ENCODE measurements at places on chromosomes 2 and 18.

GRCh38 chr2:171163261-171163660 is 2.6 kb upstream of the TLK1 start:
- no peak for DNase-seq

DNA sequence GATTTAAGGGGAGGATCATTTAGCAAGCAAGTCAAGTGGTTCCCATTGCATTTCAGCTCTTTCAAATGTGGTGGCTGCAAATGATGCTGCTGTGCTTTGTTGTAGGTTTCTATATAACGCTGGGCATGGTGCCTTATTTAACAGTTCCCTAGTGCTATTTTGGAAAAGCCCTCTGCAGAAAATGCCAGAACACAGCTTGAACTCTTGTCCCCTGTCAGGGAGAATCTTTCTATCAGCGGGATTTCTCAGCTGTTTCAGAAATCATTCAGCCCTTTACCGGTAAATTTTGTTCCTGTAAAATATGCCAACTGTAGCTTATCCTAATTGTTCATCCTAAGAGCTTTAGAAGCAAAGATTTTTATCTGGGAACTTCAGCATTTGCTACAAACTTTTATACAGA is 77.8 kb upstream of the DTNA start:
- DNase-seq, result no peak

DNA sequence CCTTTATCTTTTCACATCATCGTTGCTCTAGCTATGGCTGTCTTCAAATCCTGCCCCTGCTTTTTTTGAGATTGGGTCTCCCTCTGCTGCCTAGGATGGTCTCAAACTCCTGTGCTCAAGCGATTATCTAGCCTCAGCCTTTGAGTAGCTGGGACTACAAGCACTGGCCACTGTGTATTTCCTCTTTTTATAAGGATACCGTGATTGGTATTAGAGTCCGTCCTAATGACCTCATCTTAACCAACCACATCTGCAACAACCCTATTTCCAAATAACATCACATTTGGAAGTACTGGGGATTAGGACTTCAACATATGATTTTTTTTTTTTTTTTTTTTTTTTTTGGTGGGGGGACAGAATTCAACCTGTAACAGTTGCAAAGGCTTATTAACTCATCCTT is 9.1 kb downstream of the RESP18 start:
- DNase-seq, result no peak

DNA sequence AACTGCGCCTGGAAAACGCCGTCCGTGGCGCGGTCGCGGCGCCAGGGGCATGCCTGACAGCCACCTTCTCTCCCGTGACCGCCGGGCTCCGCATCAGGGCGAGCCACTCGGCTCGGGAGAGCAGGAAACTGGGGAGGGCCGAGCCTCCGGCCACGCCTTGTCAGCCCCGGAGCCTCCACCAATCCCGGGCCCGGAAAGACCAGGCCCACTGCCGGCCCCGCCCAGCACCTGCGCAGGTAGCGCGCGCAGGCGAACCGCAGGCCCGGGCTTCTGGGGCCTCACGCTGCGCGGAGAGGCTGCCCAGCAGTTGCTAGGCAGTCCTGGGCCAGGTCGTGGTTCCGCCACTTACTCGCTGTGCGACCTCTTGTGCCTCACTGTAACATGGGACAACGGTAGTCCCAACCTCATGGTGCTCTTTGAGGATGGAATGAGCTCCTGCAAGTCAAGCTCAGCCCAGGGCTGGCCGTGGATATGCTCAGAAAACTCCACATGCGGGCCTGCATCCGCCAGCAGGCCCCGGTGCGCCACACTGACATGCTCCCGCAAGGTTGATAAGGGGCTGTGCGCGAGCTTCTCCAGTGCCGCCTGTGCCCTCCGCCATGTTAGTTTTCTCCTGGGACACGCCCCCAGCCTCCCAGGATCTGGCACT is 97.1 kb downstream of the INHBB start:
- no peak for DNase-seq

DNA sequence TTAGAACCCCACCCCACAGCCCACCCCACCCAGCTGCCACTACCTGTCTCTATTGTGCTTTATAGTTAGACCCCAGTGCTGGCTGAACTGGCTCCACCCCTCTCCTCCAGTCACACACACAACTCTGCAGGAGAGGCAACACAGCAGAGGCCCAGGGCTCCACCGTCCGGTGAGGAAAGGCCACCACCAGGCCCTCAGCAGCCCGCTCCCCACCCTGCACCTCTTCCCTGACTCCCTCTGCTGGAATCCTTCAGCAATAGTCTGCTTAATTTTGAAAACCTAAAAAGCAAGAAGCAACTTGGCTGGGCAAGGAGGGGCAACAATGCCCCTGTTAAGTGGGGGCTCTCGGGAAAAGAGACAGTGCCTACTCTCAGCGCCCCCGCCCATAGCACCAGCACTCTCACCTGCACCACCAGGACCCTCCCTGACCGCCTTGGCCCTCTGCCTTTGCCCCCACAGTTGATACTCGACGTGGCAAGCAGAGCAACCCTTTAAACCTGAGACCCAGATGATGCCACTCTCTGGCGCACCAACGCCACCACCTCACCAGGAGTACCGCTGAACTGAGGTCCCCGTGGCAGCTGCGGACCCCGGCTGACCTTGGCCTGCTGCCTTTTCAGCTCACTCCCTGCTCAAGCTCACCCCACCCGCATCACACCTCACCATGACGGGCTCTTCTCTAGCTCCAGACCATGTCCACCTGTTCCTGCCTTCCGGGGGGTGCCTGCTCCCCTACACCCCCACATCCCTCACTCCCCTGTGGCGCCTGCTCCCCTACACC is 45.7 kb downstream of the NDUFA10 start:
- no peak for DNase-seq

- DNase-seq, result no peak
Measured at GRCh38 chr2:240570531-240571313, 2.4 kb downstream of the RNPEPL1 start.

DNA sequence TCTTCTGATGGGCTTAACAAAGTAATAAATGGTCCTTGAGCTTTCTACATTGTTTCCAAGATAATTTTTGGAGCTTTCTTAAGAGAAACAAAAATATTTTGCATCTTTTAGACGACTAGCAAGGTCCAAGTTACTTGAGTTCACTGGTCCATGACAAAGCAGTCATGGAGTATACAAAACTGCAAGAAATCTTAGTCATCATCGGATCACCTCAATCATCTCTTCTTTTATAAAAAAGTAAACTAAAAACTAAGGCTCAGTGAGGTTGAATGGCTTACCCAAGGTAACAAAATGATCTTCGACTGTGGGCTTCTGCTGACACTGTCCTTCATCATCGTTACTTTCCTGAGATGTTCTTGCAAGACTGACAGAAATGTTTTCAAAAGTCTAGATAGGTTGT is 11.9 kb downstream of the FIGN start:
- DNase-seq, result no peak

- no peak for DNase-seq
Measured at GRCh38 chr2:137992039-137992646, 27.9 kb downstream of the HNMT start.

DNA sequence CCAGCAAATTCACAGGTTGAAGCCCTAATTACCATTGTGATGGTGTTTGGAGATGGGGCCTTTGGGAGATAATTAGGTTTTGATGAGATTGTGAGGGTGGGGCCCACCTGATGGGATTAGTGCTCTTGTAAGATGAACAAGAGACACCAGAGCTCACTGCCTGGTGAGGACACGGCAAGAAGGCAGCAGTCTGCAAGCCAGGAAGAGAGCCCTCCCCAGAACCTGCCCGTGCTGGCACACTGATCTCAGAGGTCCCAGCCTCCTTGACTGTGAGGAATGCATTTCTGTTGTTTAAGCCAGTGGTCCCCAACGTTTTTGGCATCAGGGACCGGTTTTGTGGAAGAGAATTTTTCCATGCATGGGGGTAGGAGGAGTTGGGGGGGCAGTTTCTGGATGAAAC is 240.7 kb downstream of the KLHL29 start:
- DNase-seq, result no peak

GRCh38 chr2:201949181-201949926 is 84.3 kb upstream of the FZD7 start:
- no peak for DNase-seq

DNA sequence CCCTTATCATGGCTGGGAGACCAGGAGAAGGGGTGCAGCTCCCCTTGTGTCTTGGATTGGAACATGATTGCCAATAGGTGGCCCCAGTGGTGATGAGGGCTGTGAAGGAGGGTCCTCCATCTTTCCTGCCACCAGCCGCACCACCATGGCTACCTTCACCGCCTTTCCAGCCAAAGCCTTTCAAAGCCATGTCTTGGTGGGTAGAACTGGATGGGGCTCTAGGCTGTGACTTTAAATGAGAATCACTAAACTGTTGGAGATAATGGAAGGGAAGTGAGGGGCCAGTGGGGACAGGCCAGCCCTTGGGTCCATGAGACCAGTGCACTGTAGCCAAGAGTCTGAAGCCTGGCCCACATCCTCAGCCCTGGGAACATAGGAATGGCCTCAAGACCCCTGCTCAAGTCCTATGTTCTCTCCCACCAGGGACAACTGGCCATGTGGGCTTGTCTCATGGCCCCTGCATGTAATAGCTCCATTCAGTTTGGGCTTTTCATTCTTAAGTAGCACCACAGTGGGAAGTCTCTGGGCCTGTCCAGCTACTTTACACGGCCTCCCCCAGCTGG is 345.7 kb downstream of the DYSF start:
- no peak for DNase-seq

- DNase-seq, result peak; percentile 85
Measured at GRCh38 chr2:96116879-96117533, 635 bp upstream of the ADRA2B start.

- no peak for DNase-seq
Measured at GRCh38 chr2:8216397-8216796, 465.5 kb upstream of the ID2 start.

- no peak for DNase-seq
Measured at GRCh38 chr2:230441227-230441897, 25.4 kb downstream of the SP100 start.

DNA sequence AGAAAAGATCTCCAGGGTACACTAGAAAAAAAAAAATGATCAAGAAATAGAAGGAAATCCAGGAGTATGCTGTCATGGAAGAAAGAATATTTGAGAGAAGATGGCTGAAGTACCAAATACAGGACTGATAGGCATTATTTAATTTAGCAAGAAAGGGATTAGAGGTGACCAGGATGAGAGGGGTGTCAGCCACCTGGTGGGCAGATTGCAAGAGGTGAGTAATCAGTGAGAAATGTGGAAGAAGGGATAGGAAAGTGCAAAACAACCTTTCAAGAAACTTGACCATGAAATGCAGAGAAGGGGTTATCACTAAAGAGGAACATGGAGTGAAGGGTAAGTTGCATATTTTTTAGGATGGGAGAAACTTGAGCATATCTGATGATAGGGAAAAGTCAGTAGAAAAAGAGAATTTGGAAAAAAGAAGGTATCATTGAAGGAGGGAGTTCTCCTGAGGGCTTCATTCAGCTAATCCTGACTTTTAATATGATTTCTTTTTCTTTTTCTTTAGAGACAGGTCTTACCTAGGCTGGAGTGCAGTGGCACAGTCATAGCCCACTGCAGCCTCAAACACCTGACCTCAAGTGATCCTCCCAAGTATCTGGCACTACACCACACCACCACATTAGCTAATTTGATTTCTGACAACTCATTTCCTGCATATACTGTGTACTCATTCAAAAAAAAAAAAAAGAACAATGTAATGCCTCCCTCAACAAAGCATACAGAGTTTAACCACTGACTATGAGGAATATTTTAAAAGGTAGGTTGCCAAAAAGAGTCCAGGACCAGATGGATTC is 101.3 kb downstream of the LRP2 start:
- DNase-seq, result no peak

- DNase-seq, result no peak
Measured at GRCh38 chr2:49177194-49177593, 22.9 kb upstream of the FSHR start.

DNA sequence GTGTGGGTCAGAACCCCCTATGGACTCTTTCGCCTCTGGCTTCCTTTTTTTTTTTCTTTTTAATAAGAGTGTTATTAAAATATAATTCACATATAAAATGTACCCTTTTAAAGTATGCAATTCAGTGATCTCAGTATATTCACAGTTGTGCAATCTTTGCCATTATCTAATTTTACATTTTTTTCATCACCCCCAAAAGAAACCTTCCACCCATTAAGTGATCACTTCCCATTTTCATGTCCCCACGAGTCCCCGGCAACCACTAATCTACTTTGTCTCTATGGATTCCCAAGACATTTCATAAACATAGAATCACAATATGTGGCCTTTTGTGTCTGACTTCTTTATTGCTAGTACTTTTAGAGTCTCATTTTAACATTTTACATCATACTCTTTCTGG is 38.7 kb upstream of the ANXA4 start:
- no peak for DNase-seq

DNA sequence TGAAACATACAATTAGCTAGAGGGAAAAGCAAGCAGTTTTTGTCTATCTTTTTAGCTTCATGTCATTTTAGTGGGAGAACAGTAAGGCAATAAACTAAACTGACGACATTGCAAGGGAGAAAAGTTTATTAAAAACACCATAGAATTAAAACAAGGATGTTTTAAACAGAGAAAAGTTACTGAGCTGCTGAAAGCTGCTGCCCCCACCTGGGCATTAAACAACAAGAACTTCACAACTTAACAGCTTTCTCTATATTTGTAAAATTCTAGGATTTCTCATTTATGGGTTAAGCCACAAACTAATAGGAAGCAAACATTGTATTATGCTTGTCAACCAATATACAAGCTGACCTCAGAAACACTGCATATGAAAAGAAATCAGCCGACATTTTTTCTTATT is 289.2 kb downstream of the ERBB4 start:
- no peak for DNase-seq

GRCh38 chr2:63438181-63438580 is 150.1 kb downstream of the WDPCP start:
- DNase-seq, result no peak

DNA sequence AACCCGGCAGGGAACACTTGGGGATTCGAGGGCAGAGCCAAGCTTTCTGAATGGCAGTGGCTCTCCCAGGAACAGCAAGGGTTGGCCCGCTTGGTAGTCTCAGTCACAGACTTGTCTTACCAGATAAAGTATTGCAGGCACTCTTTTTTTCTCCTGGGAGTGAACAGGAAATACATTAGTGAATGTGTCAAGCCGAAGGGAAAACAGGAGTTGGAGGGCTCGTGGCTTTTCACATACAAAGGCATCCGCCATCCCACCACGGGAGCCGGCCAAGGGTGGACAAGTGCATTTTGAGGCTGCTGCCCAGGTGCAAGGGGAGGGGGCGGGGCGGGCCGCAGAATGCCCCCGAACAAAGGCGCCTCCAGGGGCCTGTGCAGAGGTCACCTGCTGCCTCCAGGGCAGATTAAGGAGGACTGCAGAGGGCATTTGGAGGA is 163.3 kb upstream of the SIX3 start:
- no peak for DNase-seq

GRCh38 chr18:31104444-31104843 is 2.2 kb upstream of the DSC2 start:
- no peak for DNase-seq

- DNase-seq, result no peak
Measured at GRCh38 chr2:56084111-56084901, 99.5 kb upstream of the CCDC85A start.

All from memory B cell (primary cell).